ENCODE measurements at places on chromosomes 13 and 19.

GRCh38 chr19:18878058-18878797 lies 17.7 kb downstream of the CERS1 start:
- DNase-seq: no peak

DNA sequence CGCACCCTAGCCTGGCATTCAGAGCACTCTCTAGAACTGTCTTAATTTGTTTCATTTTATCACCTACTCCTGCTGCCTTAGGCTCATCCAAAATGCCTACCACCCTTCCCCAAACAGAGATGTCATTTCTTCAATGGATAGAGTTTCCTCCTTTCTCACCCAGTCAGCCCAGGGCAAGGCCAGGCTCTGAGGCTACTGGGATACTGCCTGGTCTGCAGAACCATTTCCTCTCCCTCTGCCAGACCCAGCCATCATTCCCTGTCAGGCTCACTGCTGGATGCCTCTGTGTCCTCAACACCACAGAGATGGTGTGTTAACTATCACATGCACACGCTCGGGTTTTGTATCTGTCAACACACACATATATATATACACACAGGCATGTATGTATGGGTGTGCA lies 47.2 kb downstream of the C13orf42 start:
- DNase-seq: no peak

- DNase-seq: no peak
Observed at GRCh38 chr19:15154002-15154612, 46.7 kb downstream of the NOTCH3 start.

GRCh38 chr13:44219577-44220548 lies 153.8 kb upstream of the SERP2 start:
- DNase-seq: no peak

DNA sequence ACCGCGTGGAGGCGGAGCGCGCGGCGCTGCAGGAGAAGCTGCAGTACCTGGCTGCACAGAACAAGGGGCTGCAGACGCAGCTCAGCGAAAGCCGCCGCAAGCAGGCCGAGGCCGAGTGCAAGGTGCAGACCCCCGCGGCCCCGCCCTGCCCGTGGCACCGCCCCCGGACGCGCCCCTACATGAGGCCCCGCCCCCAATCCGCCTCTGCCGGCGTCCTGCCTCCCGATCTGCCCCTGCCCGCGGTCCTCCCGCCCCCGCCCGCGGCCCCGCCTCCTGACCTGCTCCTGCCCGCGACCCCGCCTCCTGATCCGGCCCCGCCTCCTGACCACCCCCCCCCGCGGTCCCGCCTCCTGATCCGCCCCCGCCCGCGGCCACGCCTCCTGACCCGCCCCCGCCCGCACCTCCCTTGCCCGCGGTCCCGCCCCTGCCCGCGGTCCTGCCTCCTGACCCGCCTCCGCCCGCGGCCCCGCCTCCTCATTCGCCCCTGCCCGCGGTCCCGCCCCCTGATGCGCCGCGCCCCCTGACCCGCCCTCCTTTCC lies 11.7 kb downstream of the PRR36 start:
- DNase-seq: peak; percentile 53

GRCh38 chr19:39544226-39544903 lies 4.4 kb upstream of the EID2 start:
- DNase-seq: no peak

GRCh38 chr19:50723069-50723468 lies at the start of gene CLEC11A:
Gene CLEC11A, plus strand, starts transcription at chr19:50723364. Its CDS starts 162 bp downstream, at chr19:50723526.
- DNase-seq: no peak

DNA sequence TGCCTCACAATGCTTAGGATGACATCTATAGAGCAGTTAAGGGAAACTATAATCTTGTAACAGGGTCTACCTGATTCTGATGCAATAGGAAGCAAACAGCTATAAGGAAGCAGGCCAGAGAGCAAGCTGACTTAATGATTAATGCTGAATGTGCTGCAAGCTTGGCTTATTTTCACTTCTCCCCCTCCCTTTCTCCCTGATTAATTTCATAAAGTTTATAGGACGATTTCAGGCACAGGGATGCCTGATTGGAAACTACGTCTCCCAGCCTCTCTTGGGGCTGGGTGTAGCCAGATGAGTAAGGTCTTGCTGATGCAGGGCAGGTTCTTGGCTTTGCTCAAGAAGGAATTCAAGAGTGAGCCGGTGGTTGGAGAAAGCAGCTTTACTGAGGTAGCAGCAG lies 82.8 kb upstream of the MRI1 start:
- no peak for DNase-seq

- DNase-seq: no peak
Observed at GRCh38 chr13:79631051-79631659, 150.2 kb downstream of the NDFIP2 start.

DNA sequence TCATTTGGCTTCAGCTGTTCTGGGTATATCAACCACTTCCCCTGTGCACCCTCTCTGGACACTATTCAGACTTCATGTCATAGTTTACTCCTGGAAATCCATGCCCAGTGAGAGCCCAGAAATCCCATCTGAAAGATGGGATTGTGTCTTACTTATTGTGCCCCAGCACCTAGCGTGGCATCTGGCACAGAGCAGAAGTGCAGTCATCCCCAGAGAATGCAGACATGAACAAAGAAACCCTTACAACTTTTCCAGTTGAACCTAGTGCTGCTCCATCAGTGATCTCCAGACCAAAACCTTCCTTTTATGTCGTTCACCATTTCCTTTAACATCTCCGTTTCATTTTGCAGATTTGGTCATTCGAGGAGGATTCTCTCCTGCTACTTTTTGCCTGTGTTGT lies 60.6 kb downstream of the MBNL2 start:
- no peak for DNase-seq

GRCh38 chr19:17946965-17947784 lies 14.4 kb downstream of the CCDC124 start:
- no peak for DNase-seq

DNA sequence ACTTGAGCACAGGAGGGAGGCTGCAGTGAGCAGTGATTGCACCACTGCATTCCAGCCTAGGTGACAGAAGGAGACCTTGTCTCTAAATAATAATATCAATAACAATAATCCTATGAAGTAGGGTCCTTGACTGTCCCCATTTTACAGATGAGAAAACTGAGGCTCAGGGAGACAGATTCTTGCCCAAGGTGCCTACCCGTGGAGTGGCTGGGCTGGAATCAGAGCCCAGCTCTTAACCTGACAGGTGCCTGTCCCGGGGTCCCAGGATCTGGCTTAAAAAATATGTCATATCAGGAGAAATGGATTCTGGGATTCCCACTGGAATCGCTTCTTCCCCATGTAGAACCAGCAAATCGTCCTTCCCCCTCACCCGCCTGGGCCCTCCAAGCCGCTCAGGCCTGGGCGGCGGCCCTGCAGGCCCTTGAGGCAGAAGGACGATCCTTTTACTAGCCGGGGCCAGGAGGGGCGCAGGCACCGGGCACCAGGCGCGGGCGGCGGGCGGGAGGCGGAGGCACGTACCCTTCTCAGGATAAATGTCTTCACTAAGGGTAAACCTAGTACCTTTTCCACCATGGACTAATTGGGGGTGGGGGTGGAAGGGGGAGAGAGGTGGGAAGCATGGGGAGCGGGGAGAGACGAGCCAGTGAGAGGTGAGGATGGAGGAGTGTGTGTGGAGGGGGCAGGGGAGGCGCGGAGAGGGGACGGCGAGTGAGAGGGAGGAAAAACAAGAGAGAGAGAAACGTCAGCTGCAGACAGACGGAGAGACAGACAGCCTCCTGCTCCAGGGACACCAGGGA lies 60.6 kb downstream of the COLGALT1 start:
- no peak for DNase-seq

DNA sequence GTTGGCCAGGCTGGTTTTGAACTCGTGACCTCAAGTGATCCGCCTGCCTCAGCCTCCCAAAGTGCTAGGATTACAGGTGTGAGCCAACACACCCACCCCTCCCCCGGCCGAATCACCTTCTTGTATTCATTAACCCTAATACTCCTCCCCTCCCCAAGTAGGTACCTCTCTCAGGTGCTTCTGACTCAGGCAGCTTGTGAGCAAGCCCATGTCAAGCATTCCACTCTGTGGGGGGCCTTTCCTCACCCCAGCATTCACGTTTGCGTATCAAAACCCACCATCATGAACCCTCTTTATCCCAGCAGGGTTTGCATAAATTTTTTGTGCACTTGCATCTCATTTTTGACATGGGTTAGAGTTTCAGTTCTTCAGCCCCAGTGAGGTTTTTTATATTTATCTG lies 23.6 kb upstream of the RFXAP start:
- DNase-seq: no peak

- no peak for DNase-seq
Observed at GRCh38 chr13:33323801-33324510, 38.4 kb upstream of the STARD13 start.

All from activated gamma-delta T cell treated with anti-CD3 and anti-CD28 coated beads, Interleukin-2, amount 50 U/mL, for 16 hours (primary cell).